Ureter (tissue), 1 donor: ENCODE measurements at places on chromosomes 5 and 9. TPM values are rescaled to one million over a fixed set of nuclear protein-coding genes. Genes with fewer than 3 reads are reported as not detected.

FANCG gene
- total RNA-seq: 19.3 TPM

- DNase-seq: no peak
Observed at GRCh38 chr9:111094958-111095357, 56.7 kb upstream of the LPAR1 start.

- no peak for DNase-seq
Observed at GRCh38 chr5:96227957-96228356, 205.1 kb downstream of the PCSK1 start.

- DNase-seq: no peak
Observed at GRCh38 chr5:139181322-139181730, 16.8 kb downstream of the SIL1 start.

DNA sequence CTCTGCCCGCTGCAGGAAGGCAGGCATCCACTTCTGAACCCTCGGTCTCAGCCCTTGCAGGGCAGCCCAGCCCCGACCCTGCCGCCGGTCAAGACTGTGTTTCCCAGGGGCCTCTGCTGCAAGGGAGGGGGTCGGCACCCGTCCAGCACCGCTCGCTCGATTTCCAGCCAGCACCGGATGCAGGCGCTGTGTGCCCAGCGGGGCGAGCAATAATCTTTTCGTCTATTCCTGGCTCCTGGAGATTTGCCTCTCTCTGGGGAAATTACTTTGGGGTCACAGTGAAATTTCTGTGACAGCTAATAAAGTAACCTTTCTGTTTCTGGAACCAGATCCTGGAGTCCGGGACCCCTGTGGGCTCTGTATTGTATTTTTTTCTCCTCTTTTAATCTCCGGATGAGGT is 155.3 kb downstream of the COL23A1 start:
- no peak for DNase-seq

MELK gene
- total RNA-seq: 0.31 TPM
